ENCODE measurements at places on chromosomes 1 and 21.
A peak's percentile ranks its signal among the peaks of the same experiment; 100 is the strongest.

- no peak for DNase-seq
Measured at GRCh38 chr1:208230668-208231529, 13.3 kb downstream of the PLXNA2 start.

GRCh38 chr1:156912861-156913808 lies 7.3 kb upstream of the LRRC71 start:
- DNase-seq = no peak

DNA sequence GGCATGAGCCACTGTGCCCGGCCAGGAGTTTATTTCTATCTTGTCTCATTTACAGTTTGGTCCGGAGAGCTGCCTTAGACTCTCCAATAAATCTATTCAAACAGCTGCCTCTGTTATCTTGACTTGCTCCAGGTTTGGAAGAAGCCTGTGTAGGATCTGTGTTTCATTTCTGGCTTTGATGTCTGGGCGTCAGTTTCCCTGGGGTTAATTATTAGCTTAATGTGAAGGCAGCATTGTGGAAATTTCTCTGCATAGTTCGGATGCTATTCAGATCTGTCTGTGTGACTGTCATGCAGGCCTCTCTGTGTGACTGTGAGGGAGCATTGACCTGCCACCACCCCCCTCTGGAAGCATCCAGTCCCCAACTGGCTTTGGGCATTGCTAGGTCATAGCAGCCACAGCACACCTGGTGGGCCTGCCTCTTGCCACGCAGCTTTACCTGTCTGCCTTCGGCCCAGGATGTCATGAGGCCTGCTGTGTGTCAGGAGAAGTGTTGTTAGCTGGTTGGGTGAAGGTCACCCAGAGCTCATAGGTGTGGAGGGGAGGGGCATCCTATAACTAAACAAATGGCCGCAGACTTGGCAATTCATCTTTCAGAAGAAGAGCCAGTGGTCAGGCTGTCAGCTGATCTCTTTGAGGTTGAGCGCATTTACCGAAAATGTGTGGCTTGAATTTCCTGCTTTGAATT lies 9.8 kb downstream of the IFNGR2 start:
- DNase-seq = no peak

DNA sequence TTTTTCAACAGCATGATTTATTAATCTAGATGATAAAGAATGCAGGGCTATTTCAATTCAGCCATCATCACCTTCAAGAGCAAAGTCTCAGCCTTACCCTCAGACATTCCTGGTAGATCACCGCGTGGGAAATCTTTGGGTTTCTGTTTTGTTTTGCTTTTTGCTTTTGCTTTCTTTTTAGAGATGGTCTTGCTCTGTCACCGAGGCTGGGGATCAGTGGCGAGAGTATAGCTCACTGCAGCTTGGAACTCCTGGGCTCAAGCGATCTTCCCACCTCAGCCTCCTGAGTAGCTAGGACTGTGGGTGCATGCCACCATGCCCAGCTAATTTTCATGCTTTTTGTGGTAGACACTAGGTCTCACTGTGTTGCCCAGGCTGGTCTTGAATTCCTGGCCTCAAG lies 289.7 kb downstream of the AJAP1 start:
- no peak for DNase-seq

GRCh38 chr1:66132324-66132723 lies 339.6 kb downstream of the PDE4B start:
- no peak for DNase-seq

DNA sequence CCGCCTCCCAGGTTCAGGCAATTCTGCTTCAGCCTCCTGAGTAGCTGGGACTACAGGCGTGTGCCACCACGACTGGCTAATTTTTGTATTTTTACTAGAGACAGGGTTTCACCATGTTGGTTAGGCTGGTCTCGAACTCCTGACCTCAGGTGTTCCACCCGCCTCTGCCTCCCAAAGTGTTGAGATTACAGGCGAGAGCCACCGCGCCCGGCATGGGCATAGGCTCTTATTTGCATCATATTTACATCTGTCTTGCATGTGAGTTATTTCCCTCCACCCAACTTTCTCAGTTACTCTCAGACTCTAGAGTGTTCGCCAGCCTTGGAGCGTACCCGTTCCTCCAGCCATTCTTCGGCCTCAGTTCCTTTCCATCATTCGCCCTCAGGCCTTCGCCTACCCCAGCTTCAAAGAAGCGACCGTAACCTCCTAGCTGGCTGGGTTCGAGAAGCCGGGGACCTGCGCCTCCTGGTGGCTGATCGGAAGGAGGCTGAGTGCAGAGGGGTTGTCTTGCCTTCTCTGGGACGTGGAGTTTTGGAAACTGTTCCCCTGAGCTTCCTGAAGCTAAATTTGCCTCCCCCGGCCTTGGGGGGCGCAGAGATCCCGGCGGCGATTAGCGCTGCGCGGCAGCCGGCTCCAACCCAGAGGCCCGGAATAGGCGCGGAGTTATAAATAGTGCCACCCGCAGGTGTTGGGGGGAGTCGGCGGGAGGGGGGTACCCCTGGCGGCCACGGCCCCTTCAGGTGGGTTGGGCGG lies 3.6 kb upstream of the ZBTB7B start:
- peak; percentile 81 for DNase-seq

- no peak for DNase-seq
Measured at GRCh38 chr1:223731133-223731770, 18.9 kb downstream of the CAPN2 start.

GRCh38 chr1:51378871-51379270 lies 48.5 kb upstream of the TTC39A start:
- no peak for DNase-seq

- DNase-seq = no peak
Measured at GRCh38 chr1:85326851-85327250, 50.4 kb upstream of the BCL10 start.

GRCh38 chr1:54376430-54377039 lies 29.7 kb downstream of the SSBP3 start:
- no peak for DNase-seq

GRCh38 chr1:65911679-65912078 lies 119.0 kb downstream of the PDE4B start:
- DNase-seq = no peak

DNA sequence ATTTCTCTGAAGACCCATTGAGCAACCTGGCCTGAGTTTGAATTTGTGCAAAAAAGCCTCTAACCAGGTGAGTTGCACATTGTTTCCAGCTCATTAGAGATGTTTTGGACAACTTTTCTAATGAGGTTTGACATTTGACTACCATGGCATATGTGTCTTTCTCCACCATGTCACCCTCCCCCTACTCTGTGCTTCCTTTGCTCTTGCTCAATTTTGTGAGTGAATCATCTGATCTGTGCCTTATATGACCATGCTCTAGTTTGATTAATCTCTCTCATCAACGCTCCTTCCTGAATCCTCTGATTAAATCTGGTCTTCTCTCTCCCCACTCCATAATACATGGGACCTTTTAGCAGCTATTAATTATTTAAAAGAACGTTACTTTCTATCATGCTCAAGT lies 144.8 kb upstream of the SAMSN1 start:
- no peak for DNase-seq

GRCh38 chr1:168225476-168226190 lies at the start of gene SFT2D2:
SFT2D2 (plus strand) TSS chr1:168226004; CDS start chr1:168226080, 76 bp downstream.
- DNase-seq = peak; percentile 67

DNA sequence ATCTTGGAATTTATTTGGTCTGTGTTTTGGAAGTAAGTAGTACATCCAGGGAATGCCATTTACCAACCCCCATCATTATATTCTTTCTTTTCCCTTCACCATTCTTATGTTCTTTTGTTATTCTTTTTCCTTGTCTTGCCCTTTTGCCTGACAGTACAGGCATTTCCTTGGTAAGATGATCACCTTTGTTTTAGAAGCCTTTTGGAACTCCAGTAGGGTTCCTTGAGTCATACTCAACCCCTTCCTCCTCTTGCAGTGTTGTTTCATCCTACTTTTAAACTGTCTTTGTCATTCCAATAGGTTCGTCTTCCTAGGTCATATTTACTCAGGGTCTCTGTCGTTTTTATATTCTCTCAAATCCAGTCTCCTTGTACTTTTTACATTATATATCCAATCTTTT lies 9.2 kb downstream of the MRPS21 start:
- DNase-seq = no peak

DNA sequence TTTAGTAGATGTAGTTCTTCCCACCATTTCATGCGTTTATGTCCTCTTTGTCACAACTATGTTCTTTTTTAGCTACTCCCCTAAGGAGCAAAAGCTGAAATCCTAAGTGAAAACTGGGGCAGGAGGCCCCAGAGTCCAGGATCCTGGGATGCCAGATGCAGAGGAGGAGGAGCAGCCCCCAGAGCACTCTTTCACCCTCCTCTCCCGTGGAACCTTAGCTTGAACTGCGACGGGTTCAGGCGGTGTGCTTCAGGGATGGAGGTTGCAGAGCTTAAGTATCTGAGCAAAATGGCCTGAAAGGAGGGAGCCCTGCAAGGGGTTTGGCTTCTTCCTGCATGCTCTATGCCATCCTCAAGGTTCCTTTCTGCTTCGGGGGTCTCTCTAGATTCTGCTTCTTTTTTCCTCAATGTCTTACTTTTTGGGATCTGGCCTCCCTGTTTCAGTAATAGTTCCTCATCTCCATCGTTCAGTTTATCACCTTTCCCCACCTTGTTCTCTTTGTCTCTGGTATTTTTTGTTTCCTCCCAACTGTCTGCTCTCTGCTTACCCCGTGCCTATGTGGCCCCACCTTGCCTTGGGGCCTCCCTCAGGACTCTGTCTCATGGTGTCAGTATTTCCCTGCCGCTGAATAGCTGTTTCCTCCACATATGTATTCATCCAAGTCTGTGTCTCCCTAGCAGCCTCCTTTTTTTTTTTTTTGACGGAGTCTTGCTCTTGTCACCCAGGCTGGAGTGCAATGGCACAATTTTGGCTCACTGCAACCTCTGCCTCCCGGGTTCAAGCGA lies 2.7 kb upstream of the NHLH1 start:
- DNase-seq = no peak

DNA sequence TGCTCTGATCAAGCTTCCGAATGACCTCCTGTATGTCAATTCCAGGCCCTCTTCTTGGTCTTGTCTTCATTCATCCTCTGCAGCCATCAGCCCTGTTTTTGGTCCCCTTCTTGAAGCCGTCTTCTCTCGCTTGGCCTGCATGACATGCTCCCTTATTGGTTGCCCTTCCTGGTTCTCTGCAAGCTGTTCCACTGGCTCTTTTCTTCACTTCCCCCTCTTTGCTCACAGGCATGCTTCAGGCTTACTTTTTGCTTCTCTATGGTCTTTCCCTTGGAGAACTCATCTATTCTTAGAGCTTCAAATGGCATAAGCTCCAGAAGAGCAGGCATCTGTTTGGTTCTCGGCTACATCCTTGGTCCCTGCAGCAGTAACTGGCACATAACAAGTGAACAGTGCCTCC lies 38.8 kb downstream of the PDPN start:
- DNase-seq = no peak

DNA sequence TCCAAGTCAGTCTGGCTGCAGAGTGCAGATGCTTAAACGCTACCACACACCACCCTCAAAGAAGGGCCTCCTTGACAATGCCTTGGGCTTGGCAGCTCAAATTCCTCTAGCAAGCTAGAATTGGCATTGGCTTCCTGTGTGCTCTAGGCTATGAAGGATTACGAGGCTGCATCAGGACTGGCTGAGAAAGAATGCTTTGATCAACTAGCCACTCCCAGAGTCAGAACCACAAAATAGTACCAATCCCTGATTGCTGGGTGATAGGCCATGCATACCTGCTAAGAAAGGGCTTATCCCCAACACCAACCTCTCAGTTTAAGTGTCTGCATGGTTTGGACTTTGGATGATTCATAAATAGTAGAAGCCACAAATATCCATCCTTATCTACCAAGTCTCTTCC lies 504.9 kb downstream of the OMA1 start:
- no peak for DNase-seq

GRCh38 chr1:242770366-242770765 lies 245.9 kb upstream of the PLD5 start:
- DNase-seq = no peak

DNA sequence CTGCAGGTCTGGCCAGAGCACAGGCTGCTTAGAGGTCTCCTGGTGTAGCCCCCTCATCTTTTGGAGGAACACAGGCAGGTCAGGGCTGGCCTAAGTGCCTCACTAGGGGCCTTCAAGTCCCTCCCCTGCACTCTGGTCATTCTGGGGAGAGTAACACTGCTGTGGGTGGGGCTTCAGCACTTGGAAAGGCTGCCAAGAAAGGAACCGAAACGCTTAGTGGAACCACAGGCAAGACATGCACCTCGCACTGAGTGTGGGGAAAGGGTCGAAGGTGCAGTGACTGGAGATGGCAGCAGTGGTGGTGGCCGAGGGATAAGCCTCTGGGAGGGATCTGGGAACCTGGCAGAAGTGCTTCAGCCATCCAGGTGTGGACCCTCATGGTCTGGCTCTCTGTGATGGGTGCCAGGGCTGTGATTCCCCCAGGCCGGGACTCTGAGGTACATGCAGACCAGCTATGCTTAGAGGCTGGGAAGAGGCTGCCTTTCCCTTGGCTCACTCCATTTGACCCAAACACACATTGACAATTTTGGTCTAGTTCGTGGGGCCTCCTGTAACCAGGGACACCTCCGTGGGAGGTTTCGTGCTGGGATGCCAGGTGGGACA lies 182.9 kb upstream of the CSF3R start:
- no peak for DNase-seq

GRCh38 chr1:63753591-63753990 lies 20.2 kb upstream of the ROR1 start:
- DNase-seq = no peak

DNA sequence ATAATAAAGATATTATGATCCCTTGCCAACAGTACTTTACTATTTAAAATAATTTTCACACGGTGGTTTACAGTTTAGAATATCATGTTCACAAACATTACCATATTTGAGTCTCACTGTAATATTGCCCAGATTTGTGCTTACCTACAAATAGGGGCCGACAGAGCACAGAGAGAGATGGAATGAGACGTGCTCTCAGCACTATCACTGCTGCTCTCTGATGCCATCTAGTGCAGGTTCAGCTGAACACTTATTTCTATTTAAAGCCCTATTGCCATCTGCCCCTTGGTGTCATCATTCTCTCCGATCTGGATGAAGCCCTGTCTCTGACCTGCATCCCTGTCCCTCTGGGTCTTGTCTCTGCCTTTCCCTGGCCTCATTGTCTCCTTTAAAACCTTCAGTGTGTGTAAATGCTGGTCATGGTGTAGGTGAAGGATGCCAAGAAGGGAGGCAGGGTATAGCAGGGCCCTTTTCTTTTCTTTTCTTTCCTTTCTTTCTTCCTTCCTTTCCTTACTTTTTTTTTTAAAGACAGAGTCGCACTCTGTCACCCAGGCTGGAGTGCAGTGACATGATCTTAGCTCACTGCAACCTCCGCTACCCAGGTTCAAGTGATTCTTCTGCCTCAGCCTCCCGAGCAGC lies 6.9 kb upstream of the GPATCH4 start:
- peak; percentile 41 for DNase-seq

DNA sequence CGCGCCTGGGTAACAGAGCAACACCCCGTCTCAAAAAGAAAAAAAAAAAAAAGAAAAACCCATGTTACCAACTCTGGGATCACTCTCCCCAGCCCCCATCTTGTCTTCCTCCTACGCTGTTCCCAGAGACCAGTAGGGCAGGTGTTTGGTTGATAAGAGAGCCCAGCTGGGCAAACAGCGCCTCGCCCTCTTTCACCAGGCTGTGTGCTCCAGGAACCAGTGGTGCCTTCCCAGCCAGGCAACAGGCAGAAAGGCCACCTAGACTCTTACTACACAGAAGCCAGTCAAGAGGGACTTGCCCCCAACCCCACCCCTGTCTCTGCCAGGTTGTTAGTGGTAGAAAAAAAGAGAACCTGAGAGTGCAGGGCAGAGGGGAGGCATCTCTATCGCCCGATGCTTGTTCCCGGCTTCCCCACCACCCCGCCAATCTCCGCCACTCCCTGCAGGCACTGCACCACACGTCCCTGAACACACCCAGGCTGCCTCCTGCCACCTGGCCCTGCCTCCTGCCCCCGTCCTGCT lies 14.0 kb upstream of the CTRC start:
- peak; percentile 17 for DNase-seq

- DNase-seq = no peak
Measured at GRCh38 chr1:99648107-99648506, 2.2 kb downstream of the PALMD start.
